ENCODE measurements at places on chromosomes 4 and X.

GRCh38 chr4:57668621-57669020, 558.4 kb upstream of the IGFBP7 start:
- no peak for DNase-seq

GRCh38 chr4:101761405-101761804, 29.1 kb upstream of the BANK1 start:
- no peak for DNase-seq

GRCh38 chr4:170001745-170002267, 24.4 kb downstream of the MFAP3L start:
- DNase-seq: no peak

DNA sequence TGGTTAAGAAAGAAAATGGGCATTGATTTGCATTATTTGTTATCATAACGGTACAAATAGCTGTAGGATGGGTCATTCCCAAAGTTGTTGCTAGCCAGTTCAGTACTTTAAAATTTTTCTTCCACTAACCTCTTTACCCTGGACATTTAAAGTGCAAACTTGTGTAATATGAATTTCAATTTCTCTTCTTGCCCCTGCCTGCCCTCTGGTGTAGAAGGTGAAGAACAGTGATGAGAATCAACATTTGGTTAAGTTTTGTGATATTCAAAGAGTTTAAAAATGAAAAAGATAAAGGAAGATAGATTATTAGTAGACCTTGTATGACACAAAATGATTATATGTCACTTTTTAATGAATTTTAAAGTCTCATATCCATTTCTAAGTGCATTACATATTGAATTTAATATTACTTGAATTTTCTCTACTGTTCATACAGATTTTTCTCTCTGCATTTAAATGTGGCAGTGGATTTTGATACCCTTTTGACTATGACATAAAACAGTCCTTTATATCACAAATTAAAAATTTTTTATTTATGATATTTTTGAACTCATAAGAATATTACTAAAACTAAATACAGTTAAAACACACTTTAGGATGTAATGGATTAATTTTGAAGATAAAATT, 337.7 kb downstream of the BMPR1B start:
- DNase-seq: peak; percentile 62

GRCh38 chr4:150021483-150021882, 56.8 kb upstream of the DCLK2 start:
- no peak for DNase-seq

DNA sequence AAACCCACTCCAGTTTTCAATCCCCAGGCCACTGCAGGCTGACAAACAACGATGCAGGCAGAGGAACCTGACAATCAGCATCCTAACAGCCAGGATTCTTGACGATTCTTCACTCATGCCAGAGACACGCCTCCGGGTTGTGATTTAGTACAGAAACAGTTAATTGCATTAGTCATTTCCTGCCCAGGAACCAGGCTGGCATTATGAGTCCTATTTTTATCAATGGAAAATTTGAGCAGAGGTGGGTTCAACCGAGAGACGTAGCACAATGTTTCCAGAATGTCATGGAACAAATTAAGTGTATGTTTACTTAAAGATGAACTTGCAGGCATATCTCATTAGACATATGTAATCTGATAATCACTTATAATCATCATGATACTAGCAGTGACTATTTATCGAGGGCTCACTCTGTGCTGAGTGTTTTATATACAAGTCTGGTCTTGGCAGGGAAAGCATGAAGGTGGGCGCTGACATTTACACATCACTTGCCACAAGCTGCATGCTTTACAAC, 159.7 kb downstream of the NSUN7 start:
- peak; percentile 83 for DNase-seq

DNA sequence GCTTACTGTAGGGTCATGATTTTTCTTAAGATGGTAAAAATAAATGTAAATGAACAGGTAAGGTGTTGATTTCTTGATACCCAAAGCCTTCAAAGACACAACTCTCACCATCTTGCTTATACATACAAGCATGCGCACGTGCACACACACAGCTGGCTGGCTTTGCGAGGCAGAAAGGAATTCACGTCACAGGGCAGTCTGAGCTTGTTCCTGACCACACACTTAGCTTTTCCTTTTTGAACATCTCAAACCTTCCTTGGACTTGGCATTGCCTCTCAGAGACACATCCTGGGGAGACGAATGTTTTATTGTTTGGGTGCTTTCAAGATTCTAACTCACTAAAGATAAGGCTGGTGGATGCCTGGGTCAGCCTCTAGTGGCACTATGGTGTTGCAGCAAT, 175.0 kb downstream of the NHS start:
- no peak for DNase-seq
